IPS DF 19.7 (cell line): ENCODE measurements at places on chromosomes 12 and 14.

- no peak for DNase-seq
Observed at GRCh38 chr12:132089407-132089910, 54.7 kb downstream of the DDX51 start.

DNA sequence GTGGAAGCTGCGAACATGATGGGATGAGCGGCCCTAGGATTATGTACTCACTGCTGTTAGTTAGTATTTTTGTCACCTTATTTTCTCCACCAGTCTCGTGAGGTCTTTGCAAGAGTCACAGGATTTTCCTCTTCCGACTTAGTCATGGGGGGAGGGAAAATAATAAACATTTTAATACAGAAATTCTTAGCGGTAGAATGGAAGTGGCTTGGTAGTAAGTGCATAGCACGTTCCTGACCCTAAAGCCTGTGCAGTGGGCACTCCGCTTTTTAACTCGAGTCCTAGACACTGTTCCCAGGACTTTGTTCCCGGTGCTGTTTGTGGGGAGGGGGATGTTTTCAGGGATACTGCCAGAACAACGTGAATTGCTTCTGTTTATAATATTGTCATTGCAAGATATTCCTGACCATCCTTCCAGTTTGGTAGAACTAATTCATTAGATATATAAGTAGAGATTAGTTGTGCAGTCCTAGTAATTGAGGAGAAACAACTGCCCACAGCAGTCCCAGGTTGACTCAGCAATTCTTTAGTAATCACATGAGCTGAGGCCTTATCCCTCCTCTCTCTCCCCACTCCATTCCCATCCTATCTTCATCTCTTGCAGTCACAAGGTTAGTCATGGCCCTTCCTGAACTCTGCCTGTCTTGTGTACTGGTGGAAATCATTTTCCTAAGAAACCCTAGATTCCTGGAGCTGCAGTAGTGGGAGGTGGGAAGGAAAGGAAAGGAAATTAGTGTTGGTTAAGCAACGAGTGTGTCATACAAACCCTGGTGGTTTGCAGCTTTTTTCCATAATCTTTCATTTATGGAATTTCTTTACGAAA lies 799 bp downstream of the SLC38A6 start:
- DNase-seq: no peak

DNA sequence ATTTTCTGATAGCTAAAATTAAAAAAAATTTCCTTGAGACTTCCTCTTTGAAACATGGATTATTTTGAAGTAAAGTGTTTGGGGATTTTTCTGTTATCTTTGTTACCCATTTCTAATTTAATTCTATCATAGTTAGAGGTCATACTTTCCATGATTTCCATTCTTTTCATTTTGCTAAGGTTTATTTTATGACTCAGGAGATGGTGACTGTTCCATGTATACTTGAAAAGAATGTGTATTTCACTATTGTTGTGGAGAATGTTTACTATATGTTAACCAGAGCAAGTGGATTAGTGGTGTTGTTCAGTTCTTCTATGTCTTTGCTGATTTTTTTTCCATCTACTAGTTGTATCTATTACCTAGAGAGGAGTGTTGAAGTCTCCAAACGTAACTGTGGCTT lies 250.5 kb upstream of the PELI2 start:
- DNase-seq: no peak

DNA sequence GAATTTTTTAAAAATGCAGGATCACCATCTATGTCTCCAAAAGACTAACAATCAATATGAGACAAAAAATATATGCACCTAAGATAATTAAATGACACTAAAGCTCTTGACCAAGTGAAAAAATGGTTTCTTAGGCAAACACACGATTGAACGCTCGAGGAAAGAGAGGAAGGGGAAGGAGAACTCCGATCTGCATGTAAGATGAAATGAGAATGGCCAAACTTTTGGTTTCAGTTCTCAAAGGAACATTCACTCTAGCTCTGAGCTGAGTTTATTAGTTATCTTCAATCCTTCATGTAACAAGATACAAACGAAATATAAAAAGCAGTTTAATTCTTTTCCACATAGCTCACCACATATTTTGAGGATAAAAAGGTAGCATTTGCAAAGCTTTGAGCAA lies 2.8 kb downstream of the DYRK4 start:
- DNase-seq: no peak

GRCh38 chr12:38399711-38400206 lies 83.2 kb downstream of the ALG10B start:
- no peak for DNase-seq

- no peak for DNase-seq
Observed at GRCh38 chr14:89811954-89812575, 142.5 kb downstream of the EFCAB11 start.

- DNase-seq: no peak
Observed at GRCh38 chr12:22860926-22861325, 236.0 kb downstream of the ETNK1 start.

DNA sequence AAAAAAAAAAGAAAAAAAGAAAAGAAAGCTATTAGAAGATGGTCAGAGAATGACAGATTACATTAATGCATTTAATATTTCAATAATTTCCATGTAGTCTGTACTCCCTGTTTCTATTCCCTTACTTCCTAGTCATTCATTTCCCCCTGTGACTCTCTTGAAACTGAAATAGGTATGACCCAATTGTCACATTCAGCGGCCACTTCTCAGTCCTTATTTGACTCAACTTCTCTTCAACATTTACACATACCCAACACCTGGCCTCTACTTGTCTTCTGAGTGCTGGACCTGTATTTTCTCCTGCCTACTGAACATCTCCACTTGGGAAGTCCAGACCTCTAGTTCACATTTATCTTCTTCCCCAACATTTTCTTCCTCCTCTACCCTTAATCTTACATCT lies 7.2 kb downstream of the EEA1 start:
- DNase-seq: no peak

- no peak for DNase-seq
Observed at GRCh38 chr12:114661245-114661644, 22.7 kb downstream of the TBX3 start.

- DNase-seq: no peak
Observed at GRCh38 chr12:4435537-4435936, 10.1 kb downstream of the FGF6 start.

GRCh38 chr14:84492685-84493084 lies 1037.3 kb upstream of the FLRT2 start:
- DNase-seq: no peak

DNA sequence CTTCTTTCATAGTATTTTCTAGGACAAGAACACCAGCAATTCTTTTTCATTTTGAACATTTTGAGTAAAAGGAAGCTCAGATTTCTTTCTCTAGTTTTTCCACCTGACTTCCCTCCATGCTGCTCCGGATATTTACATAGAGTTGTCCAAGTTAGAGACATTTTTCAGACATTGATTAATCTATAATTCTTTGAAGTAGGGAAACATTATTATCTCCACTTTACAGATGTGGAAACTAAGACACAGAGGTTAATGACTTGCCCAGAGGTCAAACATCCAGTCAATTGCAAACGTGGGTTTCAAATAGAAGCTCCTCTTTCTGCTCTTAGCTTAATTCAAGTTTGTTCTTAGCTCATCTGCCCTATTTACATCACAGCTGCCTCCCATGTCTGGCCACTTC lies 138.3 kb downstream of the EGLN3 start:
- DNase-seq: no peak

GRCh38 chr12:95130096-95130495 lies 56.7 kb upstream of the NR2C1 start:
- DNase-seq: no peak

DNA sequence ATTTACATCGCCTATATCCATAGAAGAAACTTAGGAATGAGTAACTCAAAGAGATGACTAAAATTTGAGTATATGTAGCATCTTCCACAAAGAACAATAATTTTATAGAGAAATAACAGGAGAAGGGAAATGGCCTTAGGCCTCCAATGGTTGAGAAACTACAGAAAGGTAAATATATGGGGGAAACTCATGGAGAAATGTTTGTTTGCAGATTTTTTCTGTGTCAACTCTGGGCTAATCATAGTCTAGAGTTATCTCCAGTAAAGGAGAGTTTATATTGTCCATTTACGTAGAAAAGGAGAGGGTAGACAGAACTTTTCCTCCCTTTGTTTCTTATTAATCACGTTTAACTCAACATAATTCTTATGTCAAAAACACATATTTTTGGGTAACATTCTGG lies 244.2 kb downstream of the GLT1D1 start:
- DNase-seq: no peak

DNA sequence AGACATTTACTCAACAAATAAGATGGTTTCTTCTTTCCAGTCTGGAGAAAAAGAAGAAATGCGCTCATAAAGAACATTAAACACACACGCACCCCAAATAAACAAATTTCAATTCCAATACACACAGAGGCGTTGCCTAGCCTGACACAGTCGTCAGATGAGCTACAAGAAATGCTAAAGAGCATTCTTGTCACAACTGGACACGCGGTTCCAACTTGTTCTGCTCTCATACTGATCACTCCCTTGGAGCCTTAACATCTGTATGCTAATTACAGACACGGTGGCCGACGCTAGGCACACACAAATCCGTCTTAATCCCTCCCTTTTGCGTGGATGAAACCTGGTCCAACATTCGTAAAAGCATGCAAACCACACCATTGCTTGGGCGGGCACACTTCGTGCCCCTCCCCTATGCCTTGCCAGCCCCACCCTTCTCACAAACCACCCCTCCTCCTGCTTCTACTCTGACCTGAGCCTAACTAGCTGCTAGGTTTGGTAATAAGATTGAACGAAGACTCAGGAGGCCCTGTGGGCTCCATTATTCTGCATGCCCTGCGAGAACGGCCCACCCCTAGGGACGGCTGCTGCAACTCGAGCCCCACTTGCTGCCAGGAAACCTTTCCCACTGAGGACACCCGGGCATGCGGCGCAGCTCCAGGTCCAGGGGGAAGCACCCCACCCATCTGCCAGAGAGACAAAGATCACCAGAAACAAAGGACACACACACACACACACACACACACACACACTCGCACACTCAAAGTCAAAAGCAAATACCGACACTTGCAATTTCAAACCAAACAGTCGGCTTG lies 1.2 kb downstream of the KCNK10 start:
- DNase-seq: no peak

DNA sequence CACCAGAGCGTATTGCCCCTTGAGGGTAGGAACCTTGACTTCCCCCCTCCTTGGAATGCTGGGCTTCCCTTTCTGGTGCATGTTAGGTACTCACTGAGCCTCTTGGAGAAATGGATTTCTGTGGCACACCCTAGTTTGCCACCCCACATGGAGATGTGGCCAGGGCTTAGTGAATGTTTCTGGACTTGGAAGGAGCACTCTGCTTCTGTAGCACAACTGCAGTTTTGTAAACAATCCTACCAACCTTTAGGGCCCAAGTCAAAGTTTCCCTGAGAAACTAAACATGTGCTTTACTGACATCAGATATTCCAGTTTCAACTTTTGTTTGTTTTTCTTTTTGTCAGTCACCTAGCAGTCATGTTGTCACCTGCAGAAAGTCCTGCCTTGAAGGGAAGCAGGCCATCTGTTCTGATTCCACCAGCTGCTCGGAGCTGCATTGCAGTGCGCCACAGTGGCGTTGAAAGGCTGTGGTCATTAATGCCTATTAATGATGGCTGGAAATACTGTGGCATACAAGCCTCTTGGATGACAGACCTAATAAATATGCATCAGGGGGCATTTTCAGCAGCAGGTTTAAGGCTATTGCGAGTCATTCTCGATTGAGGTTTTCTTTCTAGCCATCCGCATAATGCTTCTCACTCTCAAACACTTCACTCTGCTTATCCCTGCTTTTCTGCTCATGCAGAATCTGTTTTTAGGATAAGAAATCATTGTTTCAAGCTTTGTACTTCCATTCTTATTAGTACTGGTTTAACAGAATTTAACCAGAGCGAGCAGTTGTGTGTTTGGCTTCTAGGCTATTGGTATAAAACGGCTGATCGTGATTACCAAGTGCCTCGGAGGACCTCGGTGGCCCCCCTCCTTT lies 7.8 kb downstream of the PELI2 start:
- no peak for DNase-seq

GRCh38 chr12:47896633-47897032 lies 8.2 kb downstream of the VDR start:
- no peak for DNase-seq

DNA sequence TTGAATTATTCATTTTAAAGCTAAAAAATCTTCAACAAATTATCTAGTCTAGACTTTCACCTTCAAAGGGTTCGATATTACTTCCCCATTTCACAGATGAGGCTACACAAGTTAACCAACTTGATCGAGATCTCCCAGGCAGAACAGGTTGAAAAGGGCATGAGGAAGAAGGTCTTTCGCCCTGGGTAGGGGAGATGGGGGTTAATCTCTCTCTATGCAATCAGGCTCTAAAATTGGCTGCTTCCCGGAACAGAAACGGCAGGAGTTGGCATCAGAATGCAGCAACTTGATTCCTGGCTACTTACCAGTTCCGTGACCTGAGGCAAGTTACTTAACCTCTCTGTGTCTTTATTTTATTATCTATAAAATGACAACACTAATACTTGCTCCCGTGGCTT lies 2.4 kb upstream of the CISTR start:
- DNase-seq: no peak

GRCh38 chr14:67133595-67134441 lies 55.4 kb upstream of the GARIN2 start:
- DNase-seq: no peak

GRCh38 chr12:52179396-52179973 lies 12.3 kb downstream of the KRT80 start:
- no peak for DNase-seq
